ENCODE measurements at places on chromosomes 5 and 9.

DNA sequence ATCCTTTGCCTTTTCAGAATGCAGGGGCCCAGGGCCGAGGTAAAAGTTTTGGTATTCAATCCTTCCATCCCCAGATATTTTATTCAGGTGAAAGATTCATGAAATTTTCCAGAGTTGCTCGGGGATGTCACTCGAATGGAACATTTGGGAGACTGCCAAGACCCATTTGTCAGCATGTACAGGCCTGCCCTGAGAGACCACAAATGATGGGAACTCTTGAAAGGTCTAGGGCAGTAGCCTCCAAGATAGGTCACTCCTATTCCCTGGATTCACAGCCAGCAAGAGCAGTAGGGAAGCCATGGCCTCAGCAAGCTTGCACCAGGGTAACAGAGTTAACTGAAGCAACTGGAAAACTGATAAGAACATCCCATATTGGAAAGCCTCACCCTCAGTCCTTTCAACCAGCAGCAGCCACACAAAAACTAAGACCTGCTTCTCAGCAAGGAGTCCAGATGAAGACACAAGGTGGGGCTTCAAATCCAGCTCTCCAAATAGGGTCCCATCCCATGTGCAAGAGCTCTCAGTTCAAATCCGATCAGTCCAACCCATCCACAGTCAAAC is 12.5 kb downstream of the CARD6 start:
- no peak for DNase-seq

DNA sequence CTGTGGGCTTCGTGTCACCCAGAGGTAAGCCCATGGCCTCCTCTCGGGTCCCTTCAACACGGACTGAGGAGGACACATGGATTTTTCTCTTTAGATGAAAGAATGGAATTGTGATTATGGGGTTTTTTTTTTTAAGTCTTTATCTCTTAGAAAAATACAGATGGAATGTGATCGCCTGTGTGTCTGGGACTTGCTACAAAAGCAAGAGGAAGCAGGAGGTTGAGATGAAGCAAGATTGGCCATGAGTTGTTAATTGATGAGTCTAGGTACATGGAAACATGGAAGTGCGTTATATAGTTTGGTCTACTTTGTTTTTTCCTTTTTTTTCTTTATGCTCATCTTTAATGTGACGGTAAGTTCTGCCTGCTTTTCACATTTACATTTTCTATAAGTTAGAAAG is 14.6 kb downstream of the USP20 start:
- DNase-seq: no peak

DNA sequence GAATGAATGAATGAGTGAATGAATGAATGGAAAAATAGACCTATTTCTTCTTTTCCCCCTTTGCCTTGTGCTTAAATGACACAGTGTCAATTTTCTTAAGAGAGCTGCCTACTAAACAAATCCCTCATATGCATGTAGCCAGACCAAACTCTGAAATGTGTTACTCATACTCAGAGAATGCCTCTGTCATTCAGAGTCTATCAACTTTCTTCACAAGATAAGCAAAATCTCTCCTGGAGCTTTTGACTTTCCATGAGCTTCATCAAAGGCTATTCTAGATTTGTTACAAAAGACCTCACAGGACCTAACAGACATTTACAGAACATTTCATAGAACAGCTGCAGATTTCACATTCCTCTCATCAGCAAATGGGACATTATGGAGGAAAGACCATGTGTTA is 275.7 kb upstream of the MSX2 start:
- DNase-seq: peak; percentile 37

- no peak for DNase-seq
These were observed at the start of gene GCNT4 for GRCh38 chr5:75052192-75053053. Gene GCNT4, minus strand, starts transcription at chr5:75052558. Its CDS starts 22,521 bp downstream, at chr5:75030037.

DNA sequence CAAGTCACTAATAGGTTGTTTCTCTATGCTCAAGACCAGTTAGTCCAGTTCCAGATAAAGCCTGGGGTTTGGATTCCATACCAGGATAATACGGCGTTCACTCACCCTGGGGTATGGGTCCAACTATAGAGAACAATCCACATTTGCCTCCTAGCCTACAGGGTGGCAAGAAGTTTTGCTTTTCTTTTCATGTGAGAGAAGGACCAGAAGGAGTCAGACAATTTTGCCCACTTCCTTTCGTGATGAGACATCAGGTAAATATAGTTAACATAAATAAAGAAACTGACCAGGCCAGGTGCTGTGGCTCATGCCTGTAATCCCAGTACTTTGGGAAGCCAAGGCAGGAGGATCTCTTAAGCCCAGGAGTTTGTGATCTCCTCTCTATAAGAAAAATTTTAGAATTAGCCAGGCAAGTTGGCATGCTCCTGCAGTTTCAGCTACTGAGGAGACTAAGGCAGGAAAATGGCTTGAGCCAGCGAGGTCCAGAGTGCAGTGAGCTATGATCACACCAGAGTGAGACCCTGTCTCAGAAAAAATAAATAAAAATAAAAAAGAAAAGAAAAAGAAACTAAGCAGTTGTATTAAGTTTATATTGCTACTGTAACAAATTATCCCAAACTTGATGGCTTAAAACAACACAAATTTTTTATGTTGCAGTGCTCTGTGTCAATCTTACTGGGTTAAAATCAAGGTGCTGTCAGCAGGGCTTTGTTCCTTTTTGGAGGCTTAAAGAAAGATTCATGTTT is 7.5 kb upstream of the REEP5 start:
- no peak for DNase-seq

- no peak for DNase-seq
These were observed 24.6 kb downstream of the HSDL2 start for GRCh38 chr9:112404508-112404932.

DNA sequence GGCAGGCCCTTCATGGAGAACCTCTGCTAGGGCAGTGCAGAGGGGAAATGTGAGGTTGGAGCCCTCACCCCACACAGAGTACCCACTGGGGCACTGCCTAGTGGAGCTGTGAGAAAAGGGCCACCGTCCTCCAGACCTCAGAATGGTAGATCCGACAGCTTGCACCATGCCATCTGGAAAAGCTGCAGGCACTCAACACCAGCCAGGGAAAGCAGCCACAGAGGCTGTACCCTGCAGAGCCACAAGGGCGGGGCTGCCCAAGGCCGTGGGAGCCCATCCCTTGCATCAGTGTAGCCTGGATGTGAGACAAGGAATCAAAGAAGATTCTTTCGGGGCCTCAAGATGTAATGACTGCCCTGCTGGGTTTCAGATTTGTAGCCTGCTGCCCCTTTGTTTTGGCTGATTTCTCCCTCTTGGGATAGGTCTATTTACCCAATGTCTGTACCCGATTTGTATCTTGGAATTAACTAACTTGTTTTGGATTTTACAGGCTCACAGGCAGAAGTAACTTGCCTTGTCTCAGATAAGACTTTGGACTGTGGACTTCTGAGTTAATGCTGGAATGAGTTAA is 16.6 kb upstream of the ZDHHC11 start:
- no peak for DNase-seq

DNA sequence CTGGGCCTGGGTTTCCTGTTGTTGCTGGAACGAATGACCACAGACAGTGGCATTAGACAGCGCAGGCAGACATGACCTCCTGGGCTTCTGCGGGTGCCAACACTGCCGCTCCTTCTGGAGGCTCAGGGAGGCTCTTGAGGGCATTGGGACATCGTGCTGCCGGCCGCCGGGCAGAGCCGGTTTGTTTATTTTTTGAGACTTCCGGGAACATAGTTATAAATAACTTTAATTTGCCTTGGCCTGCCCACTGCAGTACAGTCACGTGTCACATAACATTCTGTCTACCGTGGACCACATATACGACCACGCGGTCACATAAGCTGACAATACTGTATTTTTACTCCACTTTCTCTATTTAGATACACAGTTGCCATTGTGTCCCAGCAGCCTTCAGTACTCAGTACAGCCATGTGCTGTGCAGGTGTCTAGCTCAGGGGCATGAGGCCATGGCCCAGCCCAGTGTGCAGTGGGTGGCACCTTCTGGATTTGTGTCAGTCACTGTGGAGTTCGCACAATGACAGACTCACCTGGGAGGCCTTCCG is 8.2 kb upstream of the TOR4A start:
- DNase-seq: peak; percentile 83

DNA sequence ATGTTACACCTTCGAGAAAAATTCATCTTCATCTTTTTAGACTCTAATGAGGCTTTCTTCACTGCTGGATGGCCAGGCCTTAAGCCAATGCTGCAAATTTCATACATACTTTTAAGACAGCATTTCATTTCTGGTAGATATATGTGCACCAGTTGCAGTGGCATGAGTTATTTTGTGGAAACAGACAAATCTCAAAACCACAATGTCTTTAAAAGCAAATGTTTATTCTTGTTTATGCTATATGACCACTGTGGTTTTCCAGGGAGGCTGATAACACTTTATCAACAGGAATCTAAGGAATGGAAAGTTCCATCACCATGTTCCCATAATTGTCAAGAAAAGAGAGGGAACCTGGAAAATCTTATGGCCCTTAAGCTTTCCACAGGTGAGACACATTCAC is 27.7 kb downstream of the CDH9 start:
- DNase-seq: peak; percentile 69

- DNase-seq: peak; percentile 63
These were observed 149.4 kb downstream of the MACROH2A1 start for GRCh38 chr5:135249658-135250057.

Data from A172 (cell line).